ENCODE measurements at places on chromosomes 2 and 18.

GRCh38 chr2:64617631-64618151 is 36.0 kb downstream of the SERTAD2 start:
- DNase-seq = no peak

- DNase-seq = no peak
These were observed 14.9 kb downstream of the ICOS start for GRCh38 chr2:203951366-203951902.

- no peak for DNase-seq
These were observed 20.9 kb downstream of the CELF4 start for GRCh38 chr18:37544713-37545112.

- DNase-seq = no peak
These were observed 317.9 kb downstream of the STK39 start for GRCh38 chr2:167929484-167929883.

DNA sequence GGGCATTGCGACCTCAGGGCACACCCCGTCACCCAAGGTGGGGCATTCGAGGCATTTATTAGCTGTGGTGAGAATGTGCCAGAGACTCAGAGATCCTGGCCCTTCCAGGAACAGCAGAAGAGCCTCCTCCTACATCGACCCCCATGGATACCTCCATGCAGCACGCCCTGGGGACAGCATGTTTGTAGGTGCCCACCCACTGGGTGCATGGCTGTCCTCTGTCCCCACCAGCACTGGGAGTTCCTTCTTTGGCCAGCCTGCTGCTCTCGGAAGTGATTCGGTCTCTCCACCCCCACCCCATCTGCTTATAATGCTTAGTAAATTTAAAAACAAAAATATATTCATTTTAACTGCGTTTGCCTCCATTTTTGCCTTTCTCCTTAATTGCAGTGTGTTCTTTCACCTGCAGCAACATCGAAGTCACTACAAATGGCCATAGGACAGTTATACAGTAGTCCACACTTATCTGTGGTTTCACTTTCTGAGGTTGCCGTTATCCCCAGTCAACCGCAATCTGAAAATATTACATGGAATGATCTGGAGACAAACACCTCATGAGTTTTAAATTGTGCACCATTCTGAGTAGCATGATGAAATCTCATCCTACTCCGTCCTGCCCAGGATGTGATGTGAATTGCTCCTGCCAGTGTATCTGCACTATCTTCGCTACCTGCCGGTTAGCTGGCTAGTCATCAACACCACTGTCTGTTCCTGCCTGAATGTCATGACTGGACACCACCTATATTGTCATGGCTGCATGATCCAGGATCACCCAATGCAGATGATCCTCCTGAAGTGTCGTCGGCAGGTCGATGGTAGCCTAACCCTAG is 29.6 kb upstream of the ZCCHC2 start:
- no peak for DNase-seq

GRCh38 chr18:73691118-73691517 is 456.5 kb downstream of the FBXO15 start:
- DNase-seq = no peak

DNA sequence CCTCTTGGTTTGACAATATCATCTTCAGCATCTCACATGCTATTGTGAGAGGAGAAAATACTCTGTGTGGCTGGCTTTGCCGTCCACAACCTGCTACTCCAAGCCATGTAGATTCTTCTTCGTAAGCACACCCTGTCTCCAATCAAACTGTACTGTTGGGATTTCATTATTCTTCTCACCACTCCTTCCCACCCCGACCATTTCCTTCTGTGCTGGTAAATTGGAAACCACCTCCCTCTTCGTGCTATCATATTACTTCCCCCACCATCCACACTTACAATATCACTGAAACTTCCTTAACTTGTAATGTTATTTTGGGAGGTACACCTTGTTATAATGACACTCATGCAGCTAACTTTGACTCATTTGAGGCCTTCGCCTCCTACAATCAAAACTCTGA is 3.2 kb upstream of the AGXT start:
- DNase-seq = no peak

DNA sequence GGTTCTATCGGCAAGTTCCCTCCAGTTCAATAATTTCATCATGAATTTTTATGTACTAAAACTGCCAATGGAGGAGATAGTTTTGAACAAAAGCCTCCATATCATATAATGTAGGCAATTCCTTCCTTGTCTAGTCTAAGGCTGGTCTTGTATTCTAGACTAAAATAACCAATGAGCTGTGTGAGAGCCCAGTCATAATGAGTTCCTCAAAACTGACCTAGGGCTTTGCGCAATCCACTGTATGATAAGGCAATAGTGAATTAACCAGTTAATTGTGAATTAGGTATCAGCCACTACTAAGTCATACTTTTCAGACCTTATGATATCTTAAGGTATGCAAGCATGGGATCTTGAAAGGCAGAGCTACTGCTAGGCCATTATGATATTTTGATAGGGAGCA is 7.6 kb upstream of the UXS1 start:
- no peak for DNase-seq

DNA sequence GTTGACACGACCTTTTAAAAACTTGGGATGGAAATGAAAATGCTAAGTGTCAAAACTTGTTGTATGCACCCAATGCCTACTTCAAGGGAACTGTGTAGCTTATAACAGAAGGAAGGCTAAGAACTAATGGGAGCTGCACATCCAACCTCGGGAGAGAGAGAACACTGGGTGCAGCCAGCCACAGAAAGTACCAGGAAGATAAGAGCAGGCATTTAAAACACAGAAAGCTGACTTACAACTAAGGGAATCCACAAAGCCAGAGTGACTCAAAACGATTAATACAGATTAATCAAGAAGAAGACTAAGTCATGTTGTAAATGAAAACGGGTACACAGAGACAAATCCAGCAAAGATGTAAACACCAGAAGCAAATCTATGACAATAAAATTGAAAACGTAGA is 113.4 kb downstream of the HDAC4 start:
- DNase-seq = no peak

DNA sequence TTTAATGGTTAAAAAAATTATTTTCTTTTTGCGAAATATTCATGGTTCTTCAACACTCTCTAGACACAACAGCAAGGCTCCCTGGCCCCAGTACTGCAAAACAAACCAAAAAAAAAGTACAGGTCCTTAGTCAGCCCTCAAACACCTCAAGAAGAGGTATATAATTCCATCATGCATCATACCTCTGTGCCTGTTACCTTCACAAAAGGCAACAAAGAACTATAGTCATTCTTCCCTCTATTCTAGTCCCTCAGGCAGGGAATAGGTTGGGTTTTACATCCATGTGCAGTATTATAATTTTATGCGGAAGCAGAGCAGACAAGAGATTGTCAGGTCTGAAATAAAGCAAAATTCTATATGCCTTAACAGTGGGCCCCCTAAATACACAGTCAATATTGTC is 8.5 kb downstream of the NFE2L2 start:
- DNase-seq = no peak

- no peak for DNase-seq
These were observed 43.3 kb downstream of the CACNB4 start for GRCh38 chr2:152055366-152056108.

DNA sequence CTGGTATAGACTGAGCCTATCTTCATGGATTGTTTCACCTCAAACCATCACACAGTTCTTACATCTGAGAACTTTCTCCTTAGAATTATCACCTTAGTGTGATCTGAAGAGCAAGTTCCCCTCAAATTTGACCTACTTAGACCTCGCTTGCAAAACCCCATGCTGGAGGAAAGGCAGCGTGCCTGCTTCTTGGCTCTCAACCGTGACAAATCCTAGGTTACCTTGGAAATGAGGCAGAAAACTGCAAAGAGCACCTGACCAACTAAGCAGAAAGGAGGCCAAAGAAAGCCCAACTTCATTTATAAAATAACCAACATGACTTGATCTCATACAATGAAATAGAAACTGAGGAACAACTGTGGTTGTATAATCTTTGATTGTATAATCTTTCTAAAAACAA is 146.4 kb downstream of the RAB3GAP1 start:
- no peak for DNase-seq

DNA sequence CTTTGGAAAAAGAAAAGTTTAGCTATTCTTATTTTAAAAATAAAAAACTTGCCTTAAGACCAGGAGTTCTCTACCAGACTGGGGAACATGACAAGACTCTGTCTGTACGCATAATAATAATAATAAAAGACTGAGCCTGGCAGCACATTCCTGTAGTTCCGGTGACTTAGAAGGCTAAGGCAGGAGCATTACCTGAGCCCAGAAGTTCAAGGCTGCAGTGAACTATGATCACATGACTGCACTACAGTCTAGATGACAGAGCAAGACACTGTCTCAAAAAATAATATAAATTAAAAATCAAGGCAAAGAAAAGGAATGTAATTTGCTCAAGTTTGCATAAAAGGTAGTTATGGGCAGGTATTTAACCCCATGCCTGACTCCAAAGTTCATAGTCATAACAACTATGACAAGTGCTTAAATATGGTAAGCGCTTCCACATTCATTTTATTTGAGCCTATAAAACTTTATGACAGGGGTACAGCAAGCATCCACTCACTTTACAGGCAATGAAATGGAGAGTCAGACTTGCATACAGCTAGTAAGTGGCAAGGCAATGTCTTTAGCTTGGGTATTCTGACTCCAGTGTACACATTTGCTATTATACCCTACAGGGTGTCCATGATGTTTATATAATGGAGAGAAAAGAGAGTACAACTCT is 1567.8 kb upstream of the PIK3C3 start:
- DNase-seq = no peak

GRCh38 chr2:211468217-211468616 is 911.8 kb downstream of the CPS1 start:
- no peak for DNase-seq

DNA sequence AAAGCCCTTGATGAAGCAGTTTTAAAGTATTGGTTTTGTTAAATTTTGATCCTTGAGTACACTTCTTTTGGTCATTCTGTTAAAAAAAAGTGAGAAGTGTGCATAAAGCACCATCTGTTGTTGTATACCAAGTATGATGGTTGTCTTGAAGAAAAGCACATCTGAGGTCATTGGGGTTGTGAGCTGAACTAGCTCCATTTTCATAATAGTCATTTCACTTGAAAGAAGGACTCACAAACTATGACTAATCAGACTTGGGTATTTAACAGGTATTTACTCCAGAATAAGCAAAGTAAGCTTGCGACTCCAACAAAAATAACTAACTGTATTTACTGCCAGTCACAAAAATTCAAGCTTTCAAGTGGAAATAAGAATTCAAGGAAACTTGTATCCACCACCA is 35.1 kb downstream of the CHN1 start:
- no peak for DNase-seq

GRCh38 chr2:9264301-9264700 is 57.7 kb downstream of the ASAP2 start:
- DNase-seq = no peak

- DNase-seq = no peak
These were observed 7.0 kb downstream of the TMEM131 start for GRCh38 chr2:97988722-97989121.

DNA sequence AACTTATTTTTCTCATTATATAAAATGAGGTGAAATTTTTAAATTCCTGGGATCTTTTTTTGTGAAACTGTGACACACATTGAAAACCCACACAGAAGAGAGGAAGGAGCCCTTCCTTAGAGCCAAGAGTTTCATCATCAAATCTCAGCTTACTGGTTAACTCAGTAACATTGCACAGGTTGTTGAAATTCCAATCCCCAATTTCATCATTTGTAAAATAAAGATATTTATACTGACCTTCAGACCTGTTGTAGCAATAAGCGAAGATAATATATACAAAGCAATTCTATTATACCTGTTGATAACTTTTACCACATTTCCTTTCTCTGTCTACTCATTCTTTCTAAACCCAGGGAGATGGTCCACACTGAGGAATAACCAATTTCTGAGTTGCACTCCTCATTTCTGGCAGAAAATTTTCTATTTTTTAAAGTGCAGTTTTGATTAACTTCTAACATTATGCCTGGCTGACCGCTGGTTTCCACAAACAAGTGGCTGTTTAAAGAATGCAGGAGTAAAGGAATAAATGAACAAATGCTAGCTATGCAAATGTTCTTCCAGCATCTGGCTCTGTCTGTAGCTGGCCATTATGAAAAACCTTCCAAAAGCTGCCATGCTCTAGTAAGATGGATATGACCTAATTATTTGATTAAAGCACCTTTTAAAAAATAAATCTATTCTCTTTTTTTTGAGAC is 105.7 kb upstream of the LINC00305 start:
- no peak for DNase-seq

- DNase-seq = no peak
These were observed 39.1 kb upstream of the DNMT3A start for GRCh38 chr2:25380586-25381375.

GRCh38 chr2:128405467-128405900 is 86.8 kb upstream of the HS6ST1 start:
- DNase-seq = no peak

GRCh38 chr18:9380621-9381395 is 46.2 kb downstream of the TWSG1 start:
- peak; percentile 98 for DNase-seq

- DNase-seq = peak; percentile 73
These were observed at the start of gene EPC2 for GRCh38 chr2:148643998-148644882. Gene EPC2, plus strand, starts transcription at chr2:148644751. Its CDS starts 267 bp downstream, at chr2:148645018.

DNA sequence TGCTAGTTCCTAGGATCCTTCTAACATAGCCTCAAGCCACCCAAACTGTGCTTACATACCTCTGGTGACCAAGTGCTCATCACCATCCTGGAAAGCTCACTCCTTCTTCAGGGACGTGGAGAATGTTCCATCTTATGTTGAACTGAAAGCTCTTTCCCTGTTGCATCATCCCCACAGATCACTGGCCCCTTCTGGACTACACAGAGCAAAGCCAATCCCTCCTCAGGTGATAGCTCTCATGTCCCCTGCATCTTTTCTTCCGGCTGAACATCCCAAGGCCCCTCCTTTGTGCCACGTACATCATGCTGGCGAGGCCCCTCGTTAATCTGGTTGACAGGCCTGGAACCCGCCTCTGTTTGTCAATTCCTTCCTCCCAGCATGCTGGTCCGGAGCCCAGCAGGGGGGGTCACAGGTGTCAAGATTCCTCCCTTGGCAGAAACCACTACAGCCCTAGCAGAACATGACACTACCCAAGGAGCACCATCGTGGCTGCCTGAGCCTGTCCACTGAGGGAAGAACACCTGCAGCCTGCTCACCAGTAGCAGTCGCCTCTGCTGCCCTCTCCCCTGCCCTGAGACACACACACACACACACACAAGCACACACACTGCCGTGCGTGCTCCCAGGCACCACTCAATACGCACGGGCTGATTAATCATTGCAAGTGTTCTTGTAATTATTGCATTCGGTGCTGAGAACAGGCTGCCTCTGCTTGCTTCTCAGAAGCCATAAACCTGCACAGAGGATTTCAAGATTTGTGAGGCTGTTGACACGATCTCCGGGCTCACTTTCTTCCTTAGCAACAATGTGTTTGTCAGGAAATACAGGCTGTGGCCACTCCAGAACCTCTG is 6.3 kb upstream of the KCNK3 start:
- peak; percentile 38 for DNase-seq
